ENCODE measurements at places on chromosomes 6 and 20.
A peak's percentile ranks its signal among the peaks of the same experiment; 100 is the strongest.

GRCh38 chr6:12715437-12715836, 1.1 kb upstream of the PHACTR1 start:
- no peak for DNase-seq

GRCh38 chr6:15207923-15208322, 37.9 kb upstream of the JARID2 start:
- DNase-seq, result no peak

GRCh38 chr6:15441215-15441868, 195.5 kb downstream of the JARID2 start:
- peak; percentile 6 for DNase-seq

GRCh38 chr6:7473805-7474719, 67.4 kb upstream of the DSP start:
- no peak for DNase-seq

- no peak for DNase-seq
Measured at GRCh38 chr20:53597030-53597482, 3.4 kb upstream of the ZNF217 start.

DNA sequence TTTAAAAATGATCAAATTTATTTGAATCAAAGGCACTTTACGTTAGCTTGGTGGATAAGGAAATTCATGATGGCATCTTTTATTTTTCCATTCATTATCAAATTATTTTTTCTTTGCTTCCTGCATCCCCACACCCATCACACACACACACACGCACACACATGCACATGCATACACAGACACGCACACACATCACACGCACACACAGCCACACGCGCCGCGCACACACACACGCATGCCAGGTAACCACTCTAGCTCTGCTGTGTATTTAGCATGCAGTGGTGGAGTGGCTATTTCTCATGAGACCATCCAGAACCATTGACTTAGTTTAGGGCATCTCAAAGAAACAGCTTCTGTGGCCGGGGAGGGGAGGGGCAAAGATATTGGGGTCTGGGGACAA, 47.0 kb downstream of the GNAS start:
- no peak for DNase-seq

DNA sequence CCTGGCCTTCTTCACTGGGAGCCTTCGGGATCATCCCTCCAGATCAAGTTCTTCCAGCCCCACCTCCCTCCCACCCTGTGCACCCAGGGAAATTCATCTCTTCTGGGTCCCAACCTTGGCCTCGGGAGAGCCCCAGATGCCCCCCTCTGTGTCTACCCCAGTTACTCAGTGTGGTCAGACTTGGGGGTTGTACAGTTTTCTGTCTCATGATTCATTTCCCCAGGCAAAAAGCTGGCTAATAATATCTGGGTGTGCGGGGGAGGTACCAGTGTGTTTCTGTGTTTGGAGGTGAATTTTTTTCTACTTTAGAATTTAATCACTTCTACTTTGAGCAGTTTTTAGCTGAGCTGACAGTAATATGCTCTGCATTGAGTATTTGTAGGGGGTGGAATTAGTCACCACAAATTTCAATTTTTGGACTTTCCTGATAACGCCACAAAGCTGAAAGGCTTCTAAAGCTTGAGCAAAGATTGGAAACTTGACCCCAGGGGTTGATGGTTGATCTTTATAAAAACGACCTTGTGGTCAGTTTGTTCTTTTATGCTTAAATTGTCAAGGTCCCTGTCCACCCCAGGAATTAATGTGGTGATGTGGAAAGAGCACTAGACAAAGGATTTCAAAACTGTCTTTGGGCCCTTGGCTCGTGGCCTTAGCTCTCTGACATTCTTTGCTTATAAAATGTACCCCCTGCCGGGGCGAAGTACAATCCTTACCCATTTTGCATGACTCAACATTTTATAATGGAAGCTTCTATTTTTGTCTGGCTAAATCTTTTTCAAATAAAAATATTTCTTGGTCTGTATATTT, 284.7 kb upstream of the TAB2 start:
- no peak for DNase-seq

- DNase-seq, result no peak
Measured at GRCh38 chr6:119390247-119390793, 40.8 kb upstream of the MAN1A1 start.

DNA sequence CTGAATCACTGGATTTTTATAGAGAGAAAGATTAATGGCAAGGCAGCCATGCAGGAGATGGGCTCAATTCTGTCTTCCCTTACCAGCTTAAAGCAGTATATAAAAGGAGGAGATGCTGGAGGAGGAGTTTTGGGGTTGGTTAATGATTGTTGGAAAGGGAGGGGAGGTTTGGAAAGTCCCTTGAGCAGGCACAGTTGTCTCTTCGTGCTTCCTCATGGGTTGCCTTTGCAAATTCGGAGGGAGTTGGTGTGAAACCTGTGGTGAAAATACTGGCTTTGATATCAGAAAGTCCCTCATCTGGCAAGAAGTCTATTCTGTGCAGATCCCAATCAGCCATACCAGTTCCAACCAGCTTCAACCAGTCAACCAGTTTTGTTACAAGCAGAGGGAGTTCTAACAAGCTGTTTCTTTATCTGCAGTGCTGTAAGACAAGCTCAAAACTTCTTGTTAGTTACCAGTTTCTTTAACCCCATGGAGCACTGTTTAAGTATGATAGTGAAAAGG, 107.0 kb downstream of the HIVEP1 start:
- DNase-seq, result no peak

GRCh38 chr6:134880487-134881190, 69.3 kb downstream of the ALDH8A1 start:
- DNase-seq, result no peak

DNA sequence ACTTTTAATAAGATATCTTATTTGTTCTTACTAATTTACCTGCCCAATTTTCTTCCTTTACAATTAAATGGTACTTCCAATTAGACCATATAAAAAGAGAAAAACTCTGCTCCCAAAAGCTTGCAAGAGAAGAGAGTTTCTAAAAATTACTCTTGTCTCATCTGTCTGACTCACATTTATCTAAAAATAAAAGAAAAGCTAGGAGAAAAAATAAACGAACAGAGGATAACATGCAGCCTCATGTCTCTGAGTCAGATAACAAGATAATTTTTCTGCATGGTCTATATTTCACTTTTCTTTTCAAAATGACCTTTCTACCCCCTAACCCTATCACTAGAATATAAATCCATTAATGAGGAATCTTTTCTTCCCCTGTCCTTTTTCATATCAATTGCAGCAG, 127.2 kb upstream of the TCF21 start:
- DNase-seq, result no peak

- no peak for DNase-seq
Measured at GRCh38 chr6:37936906-37937305, 117.4 kb downstream of the ZFAND3 start.

GRCh38 chr6:10964684-10965083, 77.8 kb downstream of the SYCP2L start:
- DNase-seq, result no peak

GRCh38 chr6:158853072-158853879, 34.1 kb upstream of the EZR start:
- DNase-seq, result peak; percentile 17
